NCI-H1694 treated with DMSO at 0.1 percent for 48 hours (cell line): ENCODE measurements at places on chromosomes 4 and X.
A peak's percentile ranks its signal among the peaks of the same experiment; 100 is the strongest.

- no peak for DNase-seq
Measured at GRCh38 chr4:76965866-76966579, 16.5 kb downstream of the SEPTIN11 start.

DNA sequence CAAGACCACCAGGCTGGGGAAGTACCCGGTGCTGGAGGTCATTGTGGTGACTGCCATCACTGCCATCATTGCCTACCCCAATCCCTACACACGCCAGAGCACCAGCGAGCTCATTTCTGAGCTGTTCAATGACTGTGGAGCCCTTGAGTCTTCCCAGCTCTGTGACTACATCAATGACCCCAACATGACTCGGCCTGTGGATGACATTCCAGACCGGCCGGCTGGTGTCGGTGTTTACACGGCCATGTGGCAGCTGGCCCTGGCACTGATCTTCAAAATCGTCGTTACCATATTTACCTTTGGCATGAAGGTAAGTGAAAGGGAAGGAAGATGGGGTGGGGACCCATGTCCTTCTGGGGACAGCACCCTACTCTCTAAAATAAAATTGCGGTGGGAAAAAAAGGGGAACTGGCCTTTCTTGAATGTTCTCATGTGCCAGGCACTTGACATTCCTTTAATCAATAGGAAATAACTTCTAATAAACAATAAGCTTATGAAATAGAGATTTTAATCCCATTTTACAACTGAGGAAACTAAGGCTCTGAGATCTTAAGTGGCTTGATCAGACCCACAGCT lies 51.6 kb downstream of the CLCN4 start:
- DNase-seq = no peak

- DNase-seq = no peak
Measured at GRCh38 chr4:176872461-176872860, 79.7 kb upstream of the VEGFC start.

DNA sequence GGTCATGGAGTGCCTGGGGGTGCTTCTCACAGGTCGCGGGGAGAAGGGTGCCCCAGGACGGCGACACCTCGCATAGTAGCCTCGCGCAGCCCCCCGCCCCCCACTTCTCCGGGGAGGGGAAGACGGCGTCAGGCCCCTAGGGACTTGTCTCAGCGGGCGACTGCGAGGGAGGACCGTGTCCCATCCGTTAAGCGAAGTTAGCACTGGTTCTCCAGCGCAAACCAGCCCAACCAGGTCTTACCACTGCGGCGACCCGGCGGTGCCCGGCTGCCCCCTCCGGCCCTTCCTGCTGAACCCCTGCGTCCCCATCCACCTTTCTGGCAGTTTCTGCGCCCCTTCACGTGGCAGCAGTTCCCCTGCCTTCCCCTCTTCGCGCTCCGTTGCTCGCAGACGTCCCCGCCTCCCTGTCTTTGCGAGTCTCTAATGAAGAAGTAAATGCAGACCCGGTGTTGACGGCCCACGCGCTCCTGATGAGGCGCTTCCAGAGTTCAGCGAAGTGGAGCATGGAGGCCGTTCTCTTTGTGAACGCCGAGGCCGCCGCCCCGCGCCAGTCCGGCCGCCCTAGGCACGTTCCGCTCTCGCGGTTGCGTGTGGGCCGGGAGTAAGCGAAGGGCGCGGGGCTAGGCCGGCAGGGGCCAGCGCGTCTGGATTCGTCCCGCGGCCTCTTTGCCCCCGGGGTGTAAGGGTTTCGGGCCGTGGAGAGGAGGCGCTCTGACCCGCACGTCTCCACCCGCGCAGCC lies 3.0 kb downstream of the SLIT2 start:
- no peak for DNase-seq

DNA sequence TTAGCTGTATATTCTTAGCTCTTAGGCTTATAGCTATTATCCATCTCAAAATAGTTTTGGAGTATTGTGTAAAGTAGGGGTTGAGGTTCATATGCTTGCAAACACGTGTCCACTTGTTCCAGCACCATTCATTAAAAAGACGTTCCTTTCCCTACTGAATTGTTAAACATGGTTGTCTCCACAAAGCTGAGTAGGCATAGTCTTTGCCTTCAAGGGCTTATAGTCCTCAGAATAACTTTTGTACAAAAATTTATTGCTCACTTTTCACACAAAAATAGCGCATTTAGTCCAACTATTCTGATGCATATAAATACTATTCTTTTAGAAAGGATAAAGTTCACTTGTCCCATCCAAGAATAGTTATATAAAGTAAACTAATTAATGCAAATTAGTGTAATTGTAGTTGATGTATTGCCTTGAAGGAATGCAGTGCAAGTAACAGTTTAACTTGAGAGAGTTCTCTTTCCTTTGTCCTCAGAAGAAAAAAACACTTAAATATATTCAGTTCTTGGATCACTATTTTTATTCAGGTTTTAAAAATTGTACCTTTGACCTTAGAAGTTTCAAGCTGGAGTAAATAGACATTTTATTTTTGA lies 14.1 kb downstream of the LRIT3 start:
- DNase-seq = no peak

DNA sequence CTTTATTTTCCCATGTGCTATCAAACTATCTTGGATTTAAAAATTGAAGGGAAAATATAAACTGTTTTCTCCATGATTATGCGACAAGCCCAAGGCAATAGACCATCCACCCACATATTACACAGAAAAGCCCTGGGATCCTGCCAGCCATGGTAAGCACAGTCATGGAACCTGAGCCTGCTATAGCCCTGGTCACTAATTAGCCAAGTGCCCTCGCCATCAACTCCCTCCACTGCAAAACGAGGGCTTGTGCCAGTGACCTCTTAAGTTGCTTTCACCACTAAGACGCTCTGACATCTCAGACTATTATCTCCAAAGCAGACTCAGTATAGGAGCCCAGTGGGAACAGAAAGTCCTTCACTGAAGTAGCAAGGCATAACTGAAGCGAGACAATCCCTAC lies 69.2 kb downstream of the NLGN4X start:
- DNase-seq = no peak

- DNase-seq = no peak
Measured at GRCh38 chrX:71945237-71945805, 34.7 kb downstream of the NHSL2 start.

GRCh38 chr4:167265231-167265630 lies 30.9 kb upstream of the SPOCK3 start:
- DNase-seq = no peak

DNA sequence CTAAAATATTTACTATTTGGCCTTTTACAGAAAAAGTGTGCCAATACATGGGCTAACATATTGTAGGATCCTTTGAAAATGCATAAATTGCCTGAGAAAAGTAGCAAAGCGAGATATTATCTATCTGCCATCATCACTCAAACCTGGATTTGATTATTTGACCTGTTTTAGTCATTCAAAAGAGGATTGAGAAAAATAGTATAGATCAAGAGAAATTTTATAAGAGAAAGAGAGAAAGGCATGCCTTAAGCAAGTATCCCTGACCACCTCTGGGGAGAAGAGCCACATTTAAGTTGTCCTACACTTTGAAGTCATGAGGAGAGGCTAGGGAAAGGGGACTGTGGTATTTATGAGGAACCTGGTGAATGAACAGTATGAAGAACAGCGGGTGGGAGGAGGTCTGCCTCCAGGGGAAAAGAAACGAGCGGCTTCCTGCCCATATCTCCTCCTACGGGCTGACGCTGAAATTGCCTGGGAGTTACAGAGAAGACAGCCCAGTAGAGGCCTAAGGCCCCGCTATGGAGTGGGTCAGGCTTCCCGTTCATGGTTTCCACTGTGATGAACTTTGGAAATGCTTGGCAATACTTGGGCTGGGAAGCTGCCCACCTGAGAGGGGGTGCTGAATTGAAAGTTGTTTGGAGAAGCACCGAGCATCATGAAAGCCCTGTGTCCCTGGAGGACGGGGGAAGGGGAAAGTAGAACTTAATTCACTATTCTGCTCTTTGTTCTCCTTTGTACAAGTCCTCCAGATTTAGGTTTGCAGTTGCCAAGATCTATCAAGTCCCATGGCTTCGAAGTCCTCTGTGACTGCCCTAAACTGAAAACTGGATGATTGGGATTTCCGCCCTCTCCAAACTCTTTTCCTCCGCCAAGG lies 106.9 kb upstream of the ACSL4 start:
- no peak for DNase-seq

DNA sequence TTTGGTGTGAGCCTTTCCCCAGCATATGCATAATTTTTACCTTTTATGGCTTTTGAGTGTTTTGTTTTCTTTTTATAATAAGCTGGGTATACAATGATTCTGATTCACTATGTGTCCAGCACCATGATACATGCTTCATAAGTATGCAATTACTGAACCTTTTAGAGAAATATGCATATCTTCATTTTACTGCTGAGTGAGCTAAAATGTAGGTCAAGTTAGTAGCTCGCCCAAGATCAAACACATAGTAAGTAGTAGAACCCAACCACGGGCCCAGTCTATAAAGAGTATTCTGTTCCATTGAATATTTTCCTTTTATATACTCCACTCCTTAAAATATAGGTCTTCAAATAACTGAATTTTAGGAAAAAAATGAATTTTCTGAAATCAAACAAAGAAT lies 362.4 kb upstream of the HTR2C start:
- DNase-seq = no peak

GRCh38 chr4:53695540-53696463 lies 104.5 kb upstream of the LNX1 start:
- no peak for DNase-seq

GRCh38 chrX:109934434-109934833 lies 68.5 kb upstream of the TMEM164 start:
- DNase-seq = no peak

DNA sequence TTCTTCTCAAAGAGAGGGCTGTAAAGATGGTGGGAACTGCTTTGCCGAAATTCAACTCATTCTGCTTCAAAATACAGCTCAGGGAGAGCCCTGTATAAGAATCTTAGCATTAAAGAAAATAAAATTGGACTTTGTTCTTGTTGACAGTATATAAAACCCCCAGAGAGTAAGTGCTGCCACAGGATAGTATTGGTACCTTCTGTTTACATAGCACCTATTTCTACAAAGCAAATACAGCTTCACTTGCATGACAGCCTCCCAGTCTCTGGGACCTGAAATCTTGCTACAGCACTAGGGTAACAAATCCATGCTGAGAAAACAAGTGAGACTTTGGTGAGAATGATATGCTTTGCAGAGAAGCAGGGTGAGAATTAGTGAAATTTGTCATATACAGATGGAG lies 428.6 kb downstream of the ADGRL3 start:
- DNase-seq = no peak

DNA sequence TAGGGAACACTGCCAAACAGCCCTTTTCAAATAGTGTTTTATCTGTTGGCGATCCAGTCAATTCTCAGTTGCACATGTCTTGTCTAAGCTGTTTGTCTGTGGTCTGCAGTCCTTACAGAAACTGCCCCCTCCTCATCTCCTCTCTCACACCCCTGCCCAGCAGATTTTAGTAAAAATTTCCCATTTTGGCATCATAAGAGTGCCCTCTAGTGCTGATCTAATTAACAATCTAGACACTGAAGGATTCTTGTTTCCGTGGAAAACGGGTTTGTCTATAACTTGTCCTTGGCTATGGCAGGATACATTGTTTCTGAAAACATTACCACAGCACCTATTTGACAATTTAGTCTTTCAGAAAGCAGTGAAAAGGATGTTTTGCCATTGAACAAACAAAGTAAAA lies 227.2 kb upstream of the MBNL3 start:
- DNase-seq = peak; percentile 3

GRCh38 chr4:54794579-54794978 lies 136.8 kb downstream of the KIT start:
- no peak for DNase-seq
